CD4-positive, alpha-beta T cell treated with Interleukin-17A for 4 hours (primary cell): ENCODE measurements at places on chromosomes 7 and 10.

DNA sequence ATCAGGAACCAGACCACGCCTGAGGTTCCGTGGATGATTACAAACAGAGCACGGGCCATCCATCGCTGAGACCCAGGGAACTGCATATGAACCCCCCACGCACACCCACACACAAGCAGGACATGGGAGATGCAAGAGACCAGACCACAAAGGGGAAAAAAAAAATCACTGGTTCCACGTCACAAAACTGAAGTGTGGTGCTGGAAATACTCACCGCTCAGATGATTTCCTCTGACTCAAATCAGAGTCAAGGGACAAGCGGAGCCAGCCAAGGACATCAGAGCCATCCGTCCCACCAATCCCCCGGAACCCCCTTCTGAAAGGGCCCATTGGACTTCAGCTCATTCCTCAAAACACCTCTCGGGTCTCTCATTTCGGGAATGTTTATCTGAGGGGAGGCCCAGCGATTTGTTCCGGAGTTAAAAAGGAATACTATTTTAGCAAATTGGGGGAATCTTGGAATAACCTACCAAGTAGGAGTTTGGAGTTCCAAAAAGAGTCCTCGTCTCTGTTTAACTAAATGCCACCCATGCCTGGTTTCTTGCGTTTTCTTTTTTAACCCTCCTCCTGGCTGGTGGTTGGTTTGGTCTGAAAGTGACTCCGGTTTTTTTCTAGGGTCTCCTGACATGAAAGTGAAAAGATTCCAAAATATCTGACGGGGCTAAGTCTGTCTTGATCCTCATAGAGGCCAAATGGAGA is 15.0 kb downstream of the SNX8 start:
- no peak for DNase-seq

DNA sequence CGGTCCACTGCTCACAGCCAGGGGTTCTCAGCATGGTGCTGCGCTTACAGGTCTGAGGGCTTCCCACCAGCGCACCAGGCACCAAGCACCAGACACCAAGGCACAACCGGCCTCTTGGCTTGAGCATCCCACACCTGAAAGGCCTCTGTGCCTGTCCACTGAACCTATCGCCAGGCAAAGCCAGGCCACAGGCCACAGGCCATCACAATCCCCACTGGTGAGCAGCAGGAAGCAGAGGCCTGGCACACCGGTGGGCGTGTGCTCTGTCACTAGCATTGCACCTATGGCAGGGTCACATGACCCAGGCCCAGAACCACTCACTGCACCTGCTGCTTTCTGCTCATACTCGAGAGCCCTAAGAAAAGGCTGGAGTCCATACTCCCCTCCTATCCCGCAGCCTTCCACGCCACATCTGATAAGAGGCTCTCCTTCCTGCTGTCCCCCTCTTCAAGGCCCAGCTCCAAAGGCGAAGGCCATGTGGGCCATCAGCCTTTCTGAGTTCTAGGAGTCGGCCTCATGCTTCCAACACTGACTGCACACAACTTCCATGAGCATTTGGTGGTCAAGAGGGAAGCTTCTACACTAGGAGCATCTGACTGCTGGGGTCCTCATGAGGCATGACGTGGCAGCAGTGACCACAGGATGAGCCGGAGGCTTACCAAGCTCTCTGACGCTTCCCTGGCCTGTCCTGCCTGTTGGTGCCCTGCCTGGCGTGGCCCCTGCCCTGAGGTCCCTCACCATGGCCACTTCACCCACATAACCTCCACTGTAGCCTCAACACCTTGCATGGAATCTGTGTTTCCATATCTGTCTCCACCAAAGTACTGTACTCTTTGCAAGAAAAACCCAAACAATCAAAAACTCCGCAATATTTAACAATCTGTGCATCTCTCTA is 166.3 kb downstream of the TNS3 start:
- DNase-seq: no peak

DNA sequence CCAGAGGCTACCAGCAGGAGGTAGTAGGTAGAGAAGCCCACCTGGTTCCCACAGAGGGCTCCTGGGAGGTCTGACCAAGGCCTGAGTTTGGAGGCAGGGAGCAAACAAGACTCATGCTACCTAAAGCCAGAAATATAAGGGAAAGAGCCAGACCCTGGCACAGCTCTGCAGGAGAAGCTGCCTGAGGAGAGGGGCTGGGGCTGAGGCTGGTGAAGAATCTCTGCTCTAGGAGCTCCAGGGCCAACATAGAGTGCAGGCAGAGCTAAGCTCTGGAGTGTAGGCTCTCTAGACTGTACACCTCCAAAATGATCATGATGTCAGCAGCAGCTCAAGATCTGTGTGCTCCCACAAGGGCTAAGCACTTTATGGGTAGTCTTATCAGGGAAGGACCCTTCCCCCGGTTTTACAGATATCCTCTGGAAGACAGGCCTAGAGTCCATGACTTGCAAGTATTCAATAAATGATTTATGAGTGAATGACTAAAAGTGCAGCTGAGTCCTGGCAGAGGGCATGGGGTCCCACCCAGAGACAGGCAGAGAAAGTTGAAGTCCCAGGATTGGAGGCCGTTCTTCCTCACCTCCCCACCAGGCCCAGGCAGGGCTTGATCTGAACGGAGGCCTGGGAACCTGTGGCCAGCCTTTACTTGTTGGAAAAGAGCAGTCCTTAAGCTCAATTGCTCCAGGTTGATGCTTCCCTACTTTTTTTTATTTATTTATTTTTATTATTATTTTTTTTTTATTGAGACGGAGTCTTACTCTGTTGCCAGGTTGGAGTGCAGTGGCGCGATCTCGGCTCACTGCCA is 71.5 kb upstream of the LRRC4 start:
- DNase-seq: no peak

GRCh38 chr7:6056616-6057015 is 25.4 kb downstream of the ANKRD61 start:
- no peak for DNase-seq

DNA sequence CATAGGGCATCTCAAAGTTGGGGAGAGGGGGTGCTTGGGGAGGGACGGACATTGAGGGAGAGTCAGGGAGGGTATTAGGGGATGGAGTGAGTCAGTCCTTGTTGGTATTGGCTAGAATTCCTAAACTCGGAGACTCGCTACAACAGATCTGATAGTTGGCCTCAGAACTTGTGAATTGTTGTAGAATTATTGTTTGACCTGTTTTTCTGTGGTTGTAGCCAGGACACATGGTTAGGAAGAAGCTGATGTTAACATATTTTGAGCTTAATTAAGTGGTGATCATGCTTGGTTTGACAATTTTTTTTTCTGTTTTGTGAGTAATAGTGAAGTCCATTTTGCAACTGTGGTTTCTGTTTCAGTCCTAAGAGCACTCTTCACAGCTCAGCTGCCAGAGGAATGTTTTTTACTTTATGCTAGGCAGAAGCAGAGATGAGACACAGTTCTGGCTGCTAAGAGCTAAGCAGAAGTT is 1190.3 kb upstream of the C7orf33 start:
- DNase-seq: no peak
